ENCODE measurements at places on chromosomes 5 and 9. TPM values are rescaled to one million over a fixed set of nuclear protein-coding genes. Genes with fewer than 3 reads are reported as not detected.
A peak's percentile ranks its signal among the peaks of the same experiment; 100 is the strongest.

DNA sequence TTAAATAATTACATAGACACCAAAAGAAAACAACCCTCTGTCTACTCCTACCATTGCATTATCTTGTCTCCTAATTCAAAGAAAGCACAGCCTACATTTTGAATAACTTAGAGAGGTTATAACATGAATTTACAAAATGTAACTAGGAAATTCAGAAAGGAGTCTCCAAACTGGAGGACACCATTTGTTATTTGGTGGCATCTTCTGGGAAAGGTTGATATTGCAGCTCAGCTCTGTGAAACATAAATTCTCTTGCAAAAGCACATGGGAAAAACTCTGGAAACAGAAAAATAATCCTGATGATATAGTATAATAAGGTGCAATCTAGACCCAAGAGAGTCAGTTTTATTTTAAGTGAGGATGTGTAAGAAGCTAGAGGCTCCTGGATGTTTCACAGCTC is 215.3 kb downstream of the MLLT3 start:
- H3K27ac ChIP-seq, result no peak overlapping the region
- peaks cover 26% of the 10 kb centered on the region for H3K36me3 ChIP-seq

BSPRY gene
- 7.1 TPM for total RNA-seq

HOMER1 gene
- 1.9 TPM for total RNA-seq

ANKRD18A gene
- total RNA-seq, result 3.1 TPM

DNA sequence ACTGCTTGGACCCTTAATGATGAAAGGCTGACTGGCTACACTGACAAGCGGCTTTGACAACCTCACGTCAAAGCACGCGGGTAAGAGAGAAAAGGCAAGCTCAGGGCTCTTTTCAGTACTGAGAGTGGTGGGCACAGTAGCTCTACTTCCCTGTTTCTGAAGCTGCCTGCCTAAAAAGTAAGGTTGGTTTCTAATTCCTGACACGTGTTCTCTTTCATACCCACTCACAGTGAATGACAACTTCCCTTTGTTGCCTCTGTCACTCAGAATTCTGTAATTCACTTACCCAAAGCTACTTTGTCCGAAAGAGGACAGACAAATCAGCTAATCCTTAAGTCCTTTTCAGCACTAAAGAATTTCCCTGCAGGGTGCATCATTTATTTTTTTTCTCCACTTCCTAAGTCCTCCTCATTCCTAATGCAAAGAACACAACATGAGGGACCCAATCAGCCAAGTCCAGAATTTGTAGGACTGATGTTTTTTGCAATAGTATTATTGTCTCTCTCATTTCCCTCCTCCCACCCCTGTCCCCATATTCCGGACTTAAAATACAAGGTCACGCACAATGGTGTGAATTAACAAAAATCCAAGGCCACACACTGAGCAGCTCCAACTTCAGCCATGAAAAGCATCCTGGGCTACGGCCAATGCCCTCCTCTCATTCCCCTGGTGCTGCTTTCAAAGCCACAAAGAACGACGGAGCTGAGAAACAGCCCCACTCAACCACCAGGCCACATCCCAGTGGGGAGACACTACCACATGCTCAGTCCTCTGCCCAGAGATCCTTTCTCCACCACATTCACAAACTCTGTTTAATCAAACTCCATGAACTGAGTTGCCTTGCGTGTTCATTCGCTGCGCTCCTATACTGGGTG is 221.0 kb downstream of the TSSK1B start:
- no peak overlapping the region for H3K4me3 ChIP-seq
- DNase-seq, result no peak
- no peaks in the 10 kb centered on the region for H3K27me3 ChIP-seq

DNA sequence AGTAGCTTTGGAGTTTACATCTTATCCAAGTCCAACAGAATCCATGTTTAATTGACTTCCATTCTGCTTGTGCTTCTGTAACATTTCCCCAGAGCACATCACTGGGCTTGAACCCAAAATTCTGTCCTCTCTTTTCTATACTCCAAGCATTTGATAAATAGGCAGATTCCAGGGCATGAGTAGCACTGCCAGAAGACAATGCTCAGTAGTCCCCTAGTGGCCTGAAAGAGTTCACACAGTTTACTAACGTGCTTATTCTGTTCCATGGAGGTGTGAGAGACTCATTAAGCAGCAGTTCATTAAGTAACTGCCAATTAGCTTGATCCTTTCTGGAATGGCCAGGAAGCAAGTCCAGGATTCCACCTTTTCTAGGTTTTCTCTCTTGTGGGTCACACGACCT is 9.4 kb upstream of the GABRA6 start:
- H3K36me3 ChIP-seq, result no peaks in the 10 kb centered on the region
- no peak overlapping the region for H3K27ac ChIP-seq
- no peaks in the 10 kb centered on the region for H3K27me3 ChIP-seq
- DNase-seq, result no peak
- no peaks in the 10 kb centered on the region for H3K4me1 ChIP-seq

TAF11L6 gene
- not detected for total RNA-seq

GRCh38 chr5:36507332-36507952 is 99.0 kb upstream of the SLC1A3 start:
- H3K4me3 ChIP-seq, result no peak overlapping the region
- H3K36me3 ChIP-seq, result no peaks in the 10 kb centered on the region
- peaks cover 16% of the 10 kb centered on the region for H3K27me3 ChIP-seq

GRCh38 chr5:138386290-138386689 is 33.8 kb downstream of the KDM3B start:
- no peak overlapping the region for H3K27ac ChIP-seq
- H3K4me1 ChIP-seq, result no peaks in the 10 kb centered on the region
- no peak overlapping the region for H3K4me3 ChIP-seq
- no peaks in the 10 kb centered on the region for H3K27me3 ChIP-seq
- H3K36me3 ChIP-seq, result peaks cover 37% of the 10 kb centered on the region
- DNase-seq, result no peak

DNA sequence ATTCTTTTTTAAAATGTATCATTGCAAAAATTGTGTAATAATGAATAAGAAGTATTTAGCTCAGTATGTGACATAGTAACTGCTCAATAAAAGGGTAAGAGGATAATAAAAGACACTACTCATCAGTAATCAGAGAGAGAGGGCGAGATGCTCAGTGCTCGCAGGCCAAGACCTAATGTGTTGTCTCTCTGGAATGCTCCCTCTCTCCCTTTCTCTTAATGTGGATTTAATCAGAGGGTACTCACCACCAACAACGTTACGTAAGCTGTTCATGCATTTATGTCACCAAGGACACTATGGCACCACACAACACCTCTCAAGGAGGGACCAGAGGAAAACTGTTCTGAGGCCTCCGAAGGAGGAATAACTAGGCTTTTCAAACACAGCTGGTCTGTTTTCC is 42.5 kb downstream of the WHRN start:
- DNase-seq, result no peak
- H3K4me1 ChIP-seq, result no peaks in the 10 kb centered on the region
- H3K27me3 ChIP-seq, result no peaks in the 10 kb centered on the region
- no peak overlapping the region for H3K27ac ChIP-seq
- no peak overlapping the region for H3K4me3 ChIP-seq

DNA sequence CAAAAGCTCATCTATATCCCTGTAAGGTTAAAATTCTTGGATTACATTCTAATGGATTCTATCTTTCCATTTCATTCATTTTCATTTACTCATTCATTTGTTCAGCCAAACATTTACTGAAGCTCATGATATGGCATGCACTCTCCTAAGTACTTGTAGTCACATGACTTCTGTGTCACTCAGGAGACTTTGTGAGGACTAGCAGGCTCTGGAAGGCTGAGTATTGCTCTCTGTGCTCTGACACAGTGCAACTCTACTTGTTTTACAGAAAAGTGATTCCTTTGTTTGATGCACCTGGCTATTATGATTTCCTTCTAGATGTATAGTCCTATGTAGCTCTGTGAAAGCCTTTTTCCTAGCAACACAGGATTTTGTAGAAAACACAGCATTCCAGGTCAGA is 53.0 kb downstream of the YIPF5 start:
- H3K27ac ChIP-seq, result no peak overlapping the region
- peaks cover 1% of the 10 kb centered on the region for H3K27me3 ChIP-seq
- H3K36me3 ChIP-seq, result no peaks in the 10 kb centered on the region
- DNase-seq, result no peak
- H3K4me1 ChIP-seq, result no peaks in the 10 kb centered on the region

GDA gene
- not detected for total RNA-seq

DNA sequence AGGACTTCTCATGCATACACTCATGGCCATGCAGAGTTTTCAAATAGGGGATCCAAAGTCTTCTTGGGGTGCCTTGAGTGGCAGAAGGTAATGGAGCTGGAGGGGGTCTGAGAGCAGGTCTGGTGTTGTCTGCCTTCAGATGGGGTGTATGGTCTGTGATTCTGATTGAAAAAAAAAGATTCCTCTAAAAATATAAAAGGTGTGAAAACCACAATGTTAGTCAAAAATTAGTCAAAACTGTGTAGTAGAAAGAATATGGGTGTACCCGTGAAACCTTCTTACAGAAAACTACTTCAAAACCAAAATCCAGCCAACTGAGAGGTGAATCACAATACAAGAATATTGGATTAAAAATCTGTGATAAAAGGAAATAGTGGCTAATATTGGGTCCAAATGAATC is 20.1 kb downstream of the DOCK2 start:
- H3K4me1 ChIP-seq, result peaks cover 60% of the 10 kb centered on the region
- peaks cover 83% of the 10 kb centered on the region for H3K36me3 ChIP-seq
- no peak for DNase-seq

DNA sequence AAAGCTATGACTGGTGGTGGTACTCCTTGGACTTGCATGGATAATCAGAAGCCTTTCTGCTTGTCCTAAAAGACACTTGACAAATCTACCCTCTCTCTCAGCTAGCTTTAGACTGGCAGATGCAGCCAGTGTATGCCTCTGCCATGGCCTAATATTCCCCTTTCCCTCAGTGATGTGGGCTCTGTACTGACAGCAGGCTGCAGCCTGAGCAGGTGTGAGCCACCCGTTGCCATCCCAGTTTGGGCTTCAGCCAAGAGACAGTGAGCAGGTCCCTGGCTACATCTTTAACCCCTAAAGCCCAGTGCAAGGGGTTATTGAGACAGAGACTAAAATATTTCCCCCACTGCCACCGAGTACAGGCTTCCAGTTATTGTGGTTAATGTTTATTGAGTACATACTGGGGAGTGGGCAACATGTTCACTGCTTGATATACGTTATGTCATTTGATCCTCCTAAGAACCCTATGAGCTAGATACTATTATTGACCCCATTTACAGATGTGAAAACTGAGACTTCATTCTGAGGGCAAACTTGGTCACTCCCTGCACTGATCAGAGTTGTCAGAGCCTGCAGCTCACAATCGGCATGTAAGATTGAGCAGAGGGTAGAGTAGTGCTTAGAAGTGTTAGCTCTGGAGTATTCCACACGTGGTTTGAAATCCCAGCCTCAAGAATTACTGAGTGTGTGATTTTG is 254.2 kb downstream of the ARHGAP26 start:
- H3K27me3 ChIP-seq, result peaks cover 22% of the 10 kb centered on the region
- H3K4me1 ChIP-seq, result peaks cover 26% of the 10 kb centered on the region
- H3K36me3 ChIP-seq, result peaks cover 9% of the 10 kb centered on the region
- no peak overlapping the region for H3K27ac ChIP-seq
- no peak for DNase-seq

DNA sequence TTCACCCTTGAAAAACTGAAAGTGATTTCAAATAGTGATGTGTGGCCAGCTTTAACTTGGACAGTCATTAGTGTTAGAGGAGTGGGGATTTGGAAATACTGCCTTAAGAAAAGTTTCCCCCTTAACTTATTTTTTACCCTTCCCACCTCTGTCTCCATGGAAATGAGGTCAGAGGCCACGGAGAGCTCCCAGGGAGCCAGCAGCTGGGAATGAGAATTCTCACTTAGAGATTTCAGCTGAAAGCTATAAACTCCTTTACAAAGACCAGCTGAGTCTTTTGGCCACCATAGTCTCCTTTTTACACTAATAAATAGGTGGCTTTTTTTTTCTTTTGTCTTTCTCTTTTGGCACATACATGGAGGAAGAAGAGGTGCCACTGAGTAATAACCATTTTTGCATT is 45.7 kb upstream of the PIK3R1 start:
- no peaks in the 10 kb centered on the region for H3K36me3 ChIP-seq
- H3K4me1 ChIP-seq, result no peaks in the 10 kb centered on the region
- H3K27ac ChIP-seq, result no peak overlapping the region
- no peak for DNase-seq
- no peak overlapping the region for H3K4me3 ChIP-seq

DNA sequence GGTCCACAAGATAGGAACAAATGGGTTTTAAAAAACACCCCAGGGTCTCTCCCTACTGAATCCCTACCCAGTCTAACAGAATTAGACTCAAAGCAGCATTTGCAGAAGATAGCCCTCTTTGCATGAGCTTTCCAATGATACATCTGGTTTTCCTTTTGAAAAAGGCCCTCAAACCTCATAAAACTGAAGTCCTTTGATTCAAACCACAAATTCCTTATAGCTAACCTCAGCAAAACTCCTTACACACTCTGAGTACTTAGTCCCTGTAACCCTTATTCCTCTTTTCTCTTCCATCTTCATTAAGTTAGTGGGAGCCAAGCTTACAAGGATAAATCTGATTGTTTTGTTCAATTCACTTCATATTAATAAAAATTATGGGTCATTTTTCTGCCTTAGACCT is 90.5 kb upstream of the TNC start:
- no peak overlapping the region for H3K27ac ChIP-seq
- DNase-seq, result no peak
- peaks cover 53% of the 10 kb centered on the region for H3K4me1 ChIP-seq
- no peaks in the 10 kb centered on the region for H3K36me3 ChIP-seq
- peaks cover 14% of the 10 kb centered on the region for H3K27me3 ChIP-seq

DNA sequence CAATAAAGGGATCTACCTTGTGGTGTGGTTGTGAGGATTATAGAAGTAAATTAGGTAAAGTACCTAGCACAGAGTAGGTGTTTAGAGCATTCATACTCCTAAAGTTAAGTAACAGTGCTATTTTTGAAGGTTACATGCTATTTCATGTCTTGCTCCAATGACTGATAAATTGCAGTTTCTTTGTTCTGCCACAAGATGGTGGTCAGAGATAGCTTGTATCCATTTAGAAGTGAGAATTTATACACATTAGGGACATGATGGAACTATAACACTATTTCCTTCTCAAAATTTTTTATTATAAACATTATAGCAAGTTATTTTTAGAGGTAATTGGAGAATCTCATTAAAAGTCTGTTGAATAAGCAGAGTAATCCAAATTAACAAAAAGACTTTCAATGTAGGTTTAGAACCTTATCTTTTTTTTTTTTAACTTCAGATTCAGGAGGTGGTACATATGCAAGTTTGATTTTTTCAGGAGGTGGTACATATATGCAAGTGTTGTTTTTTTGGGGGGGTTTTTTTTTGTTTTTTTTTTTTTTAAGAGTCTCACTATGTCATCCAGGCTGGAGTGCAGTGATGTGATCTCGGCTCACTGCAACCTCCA is 17.1 kb downstream of the MTREX start:
- H3K4me1 ChIP-seq, result peaks cover 18% of the 10 kb centered on the region
- no peaks in the 10 kb centered on the region for H3K27me3 ChIP-seq
- H3K4me3 ChIP-seq, result no peak overlapping the region
- no peak for DNase-seq
- peak overlapping the region; percentile 17 for H3K27ac ChIP-seq
